Right ventricle myocardium superior (tissue), 1 donor: ENCODE measurements at places on chromosomes 2 and 18.

DNA sequence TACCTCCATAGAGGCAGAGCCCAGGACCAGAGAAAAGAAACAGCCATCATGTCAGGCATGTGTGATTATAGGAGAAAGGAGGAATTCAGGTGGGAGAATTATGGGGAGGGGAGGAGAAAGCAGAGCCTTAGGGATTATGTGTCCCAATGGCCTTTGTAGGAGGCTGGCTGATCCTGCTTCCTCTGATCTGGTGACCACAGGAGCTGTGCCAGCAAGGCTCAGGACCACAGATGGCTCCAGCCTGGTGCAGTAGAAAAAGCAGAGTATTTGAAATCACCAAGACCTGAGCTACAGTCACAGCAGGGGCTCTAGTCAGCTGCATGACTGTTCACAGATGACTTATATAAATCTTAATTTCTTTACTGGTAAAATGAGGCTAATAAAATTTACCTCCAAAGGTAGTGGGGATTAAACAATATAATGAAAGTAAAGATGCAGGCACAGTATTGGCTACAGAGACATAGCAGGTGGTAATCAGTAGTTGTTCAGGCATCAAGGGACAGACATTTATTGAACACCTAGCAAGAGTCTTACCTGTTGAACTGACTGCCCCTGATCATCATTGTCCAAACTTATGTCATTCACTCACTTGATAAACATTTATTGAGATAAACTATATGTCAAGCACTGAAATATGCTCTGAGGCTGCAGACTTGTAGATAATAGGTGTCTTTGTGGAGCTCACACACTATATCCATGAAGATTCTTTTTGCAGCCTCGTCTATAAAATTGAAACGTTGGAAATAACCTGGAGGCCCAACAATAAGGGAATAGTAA is 121.3 kb downstream of the MYCN start:
- no peak for DNase-seq

GRCh38 chr2:42906111-42906556 is 113.8 kb upstream of the HAAO start:
- DNase-seq, result no peak

DNA sequence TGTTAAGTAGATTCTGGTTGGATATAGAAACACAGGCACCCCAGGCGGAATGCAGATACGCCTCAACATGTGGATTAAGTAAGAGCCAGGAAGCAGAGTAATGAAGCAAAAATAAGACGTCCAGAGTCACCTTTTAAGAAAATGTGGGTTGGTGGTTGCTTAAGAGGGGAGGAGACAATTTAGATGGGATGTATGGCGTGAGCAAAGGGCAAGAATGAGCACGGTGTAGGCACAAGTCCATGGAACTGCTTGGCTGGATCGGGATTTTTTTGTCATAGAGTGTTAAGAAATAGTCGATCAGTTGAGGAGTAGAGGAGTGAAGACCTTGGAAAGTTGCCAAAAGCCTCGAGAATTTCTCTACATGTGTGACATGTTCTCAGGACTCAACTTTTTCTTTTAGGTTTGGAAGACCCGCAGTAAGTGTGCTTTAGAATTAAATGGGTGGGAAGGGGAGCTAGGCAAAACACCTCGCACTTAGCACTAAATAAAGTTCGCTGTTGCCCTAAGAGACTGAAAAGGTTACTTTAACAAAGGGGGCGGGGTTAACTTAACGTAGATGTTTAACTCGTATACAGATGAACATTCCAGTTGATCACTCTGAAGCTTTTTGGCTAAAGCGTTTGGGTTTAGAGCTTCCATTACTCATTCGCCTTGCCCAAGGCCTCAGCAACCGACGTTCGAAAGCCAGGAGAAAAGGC is 716 bp upstream of the SLC39A10 start:
- no peak for DNase-seq

DNA sequence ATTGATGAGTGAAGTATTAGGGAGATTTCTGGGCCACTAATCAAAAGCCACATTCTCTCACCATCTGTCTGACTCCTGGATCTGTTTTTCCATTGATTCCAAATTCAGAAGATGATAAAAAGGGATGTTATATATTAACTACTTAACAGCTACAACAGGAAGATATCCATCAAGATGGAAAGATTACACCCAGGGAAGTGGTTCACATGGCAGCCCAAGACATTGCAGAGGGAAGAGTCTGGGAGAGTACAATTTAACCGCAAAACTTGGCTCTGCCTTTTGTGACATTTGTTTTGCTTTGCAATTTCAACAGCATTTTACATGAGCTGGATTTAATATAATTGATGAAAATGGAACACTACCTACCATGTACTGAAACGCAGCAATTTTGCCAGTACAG is 22.5 kb upstream of the TCF4 start:
- no peak for DNase-seq

DNA sequence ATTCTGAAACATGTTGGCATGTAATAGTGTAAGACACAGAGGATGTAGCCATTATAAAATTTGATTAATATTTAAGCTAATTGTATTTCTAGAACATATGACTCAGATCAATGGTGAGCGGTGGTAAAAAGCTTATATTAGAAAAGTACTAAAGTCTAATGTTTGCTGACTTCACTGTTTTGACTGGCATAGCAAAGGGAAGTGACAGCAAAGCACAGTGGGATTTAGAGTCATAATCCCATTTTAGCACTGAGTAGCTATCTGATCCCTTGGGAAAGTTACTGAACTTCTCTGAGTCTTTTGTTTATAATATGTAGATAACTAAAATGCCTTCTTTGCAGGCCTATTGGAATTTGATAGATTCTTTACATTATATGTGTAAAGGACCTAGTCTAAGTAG is 60.4 kb downstream of the KIAA1328 start:
- DNase-seq, result no peak

DNA sequence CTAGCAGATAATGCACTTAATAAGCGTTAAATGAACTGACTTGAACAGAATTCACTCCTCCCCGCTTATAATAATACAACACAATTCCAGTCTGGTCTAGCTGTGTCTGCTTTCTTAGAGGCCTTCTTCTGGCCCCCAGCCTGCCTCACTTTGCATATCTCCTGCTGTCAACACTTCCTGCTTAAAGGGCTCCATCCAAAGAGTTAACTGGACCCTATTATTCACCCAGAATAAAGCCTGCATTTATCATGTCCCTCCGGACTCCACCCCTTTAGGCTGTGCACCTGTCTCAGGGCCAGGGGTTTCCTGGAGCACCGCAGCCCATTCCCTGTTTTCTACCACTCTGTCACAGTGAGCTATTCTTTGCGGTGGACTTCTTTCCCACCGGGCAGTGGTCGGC is 292.8 kb upstream of the FBXO11 start:
- DNase-seq, result no peak

DNA sequence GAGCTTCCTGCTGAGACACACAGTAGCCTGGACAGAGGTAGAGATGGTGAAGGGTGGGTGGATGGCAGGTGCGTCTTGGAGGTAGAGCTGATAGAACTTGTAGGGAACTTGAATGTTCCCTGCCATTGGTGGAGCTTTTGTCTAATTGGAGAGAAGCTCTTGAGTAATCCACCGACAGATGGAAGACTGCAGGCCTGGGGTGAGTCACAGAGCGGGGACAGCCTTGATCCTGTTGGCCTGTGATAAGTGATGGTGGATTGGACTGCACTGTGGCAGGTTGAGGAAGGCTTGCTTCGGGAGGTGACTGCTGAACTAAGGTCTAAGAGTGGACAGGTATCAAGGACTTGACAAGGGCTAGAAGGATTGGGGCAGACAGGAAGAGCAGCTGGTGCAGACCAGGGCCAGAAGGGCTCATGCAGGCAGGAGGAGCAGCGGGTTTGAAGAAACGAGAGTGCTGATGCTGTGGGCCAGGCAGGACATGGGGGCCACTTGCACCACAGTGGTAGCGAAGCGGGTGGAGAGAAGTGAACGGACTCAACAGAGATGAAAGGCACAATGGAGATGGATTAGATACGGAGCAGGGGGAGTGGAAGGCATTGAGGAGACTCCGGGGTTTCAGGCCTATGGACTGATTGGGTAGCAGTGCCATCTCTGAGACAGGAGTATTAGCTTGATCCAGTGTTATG is 16.3 kb downstream of the CABLES1 start:
- no peak for DNase-seq

GRCh38 chr2:21233194-21233593 is 109.4 kb downstream of the TDRD15 start:
- DNase-seq, result no peak

- peak; percentile 52 for DNase-seq
Measured at GRCh38 chr2:110853516-110853915, 121.1 kb downstream of the ACOXL start.

GRCh38 chr2:205654878-205655605 is 27.3 kb upstream of the NRP2 start:
- DNase-seq, result no peak

DNA sequence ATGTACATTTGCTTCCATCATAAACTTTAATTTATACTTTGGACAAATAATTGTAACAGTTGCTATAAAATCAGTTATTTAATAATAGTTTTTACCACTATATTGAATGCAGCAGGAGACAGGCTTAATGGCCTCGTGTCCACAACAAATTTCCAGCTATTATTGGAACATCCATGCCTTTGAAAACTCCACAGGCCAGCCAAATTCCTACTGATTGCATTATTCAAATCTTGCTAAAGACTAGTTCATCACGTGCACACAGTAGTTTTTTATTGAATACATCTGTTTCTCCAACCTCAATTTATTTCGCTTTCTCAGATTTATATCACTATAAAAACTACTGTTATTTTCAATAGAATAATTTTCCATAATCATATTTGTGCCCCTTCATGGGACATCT is 18.4 kb upstream of the PTPRM start:
- no peak for DNase-seq

DNA sequence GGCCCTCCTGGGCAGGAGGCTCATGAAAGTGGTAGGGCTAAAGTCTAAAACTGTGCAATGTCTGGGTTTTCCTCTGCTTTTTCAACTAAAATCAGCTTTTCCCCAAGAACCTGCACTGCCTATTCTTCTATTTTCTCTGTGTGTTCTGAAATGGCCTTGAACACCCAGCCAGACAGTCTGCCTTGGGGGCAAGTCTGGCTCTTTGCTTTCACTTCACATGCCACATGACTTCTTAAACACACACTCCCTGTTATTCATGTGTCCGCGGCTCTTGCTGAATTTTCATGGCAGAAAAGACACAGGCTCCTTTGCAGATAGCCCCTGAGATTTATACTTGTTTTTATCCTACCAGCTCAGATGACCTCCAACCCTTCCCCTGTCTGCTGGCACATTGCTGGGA is 10.6 kb upstream of the RPIA start:
- DNase-seq, result no peak

DNA sequence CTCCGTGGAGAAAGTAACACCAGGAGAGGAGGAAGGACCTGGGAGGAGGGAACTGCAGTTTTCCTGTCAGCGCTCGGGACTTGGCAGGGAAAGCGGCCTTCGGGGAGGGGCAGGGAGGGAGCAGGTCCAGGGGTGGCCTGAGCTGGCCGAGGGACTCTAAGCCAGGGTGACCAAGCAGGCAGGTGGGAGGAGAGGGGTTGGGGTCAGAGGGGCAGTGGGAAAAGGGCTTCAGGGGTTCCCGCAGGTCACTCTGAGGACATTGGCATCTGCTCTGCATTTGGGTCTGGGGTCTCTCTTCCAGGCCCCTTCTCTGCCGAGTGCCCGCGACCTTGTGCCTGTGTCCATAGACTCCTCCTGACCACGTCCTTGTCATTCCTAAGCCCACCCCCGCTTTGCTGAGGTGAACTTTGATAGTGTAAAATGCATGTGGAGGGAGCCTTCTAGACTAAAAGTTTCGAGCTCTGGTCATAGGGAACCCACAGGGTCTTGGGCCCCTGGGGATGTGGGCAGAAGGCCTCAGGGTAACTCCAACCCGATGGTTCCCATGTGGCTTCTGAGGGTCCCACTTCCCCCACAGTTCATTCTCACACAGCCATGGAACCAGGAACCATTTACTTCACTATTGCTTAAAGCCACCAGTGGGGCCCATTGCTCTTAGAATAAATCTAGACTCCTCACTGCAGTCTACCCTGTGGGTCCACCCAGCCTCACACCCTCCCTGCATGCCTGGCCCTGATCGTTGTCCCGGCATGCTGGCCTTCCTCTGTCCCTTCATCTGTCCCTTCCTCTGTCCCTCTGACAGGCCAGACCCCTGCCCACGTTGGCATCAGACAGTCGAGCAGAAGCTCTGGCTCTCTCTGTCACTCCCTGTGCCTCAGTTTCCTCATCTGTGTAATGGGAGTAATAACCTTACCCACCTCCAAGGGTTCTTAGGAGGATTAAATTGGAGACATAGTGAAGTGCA is 229.2 kb downstream of the SEPTIN10 start:
- no peak for DNase-seq

DNA sequence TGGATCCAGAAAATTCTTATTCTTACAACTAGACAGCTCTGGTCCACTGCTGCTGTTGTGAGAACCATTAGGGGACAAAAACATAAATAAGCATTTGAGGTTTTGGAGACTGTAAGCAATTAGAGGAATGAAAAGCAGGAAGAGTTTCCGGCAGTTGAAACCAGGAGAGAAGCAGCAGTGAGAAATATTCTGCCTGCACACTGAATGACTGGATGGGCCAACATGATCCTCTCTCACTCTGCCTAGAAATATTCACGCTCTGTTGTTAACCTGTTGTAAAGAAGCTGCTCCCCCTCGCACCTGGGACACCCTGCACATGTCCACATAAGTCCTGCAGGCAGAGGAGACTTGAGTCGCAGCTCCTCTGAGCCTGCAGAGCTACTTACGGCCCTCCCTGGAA is 60.4 kb upstream of the RNF152 start:
- no peak for DNase-seq

GRCh38 chr2:157470321-157470720 is 26.4 kb upstream of the CYTIP start:
- DNase-seq, result no peak

GRCh38 chr18:2150566-2150965 is 420.7 kb downstream of the METTL4 start:
- DNase-seq, result no peak

- no peak for DNase-seq
Measured at GRCh38 chr2:223383315-223383714, 218.8 kb downstream of the SCG2 start.

- DNase-seq, result no peak
Measured at GRCh38 chr2:28435814-28436351, 43.2 kb downstream of the FOSL2 start.

GRCh38 chr2:240946046-240946445 is 39.9 kb downstream of the CROCC2 start:
- no peak for DNase-seq

DNA sequence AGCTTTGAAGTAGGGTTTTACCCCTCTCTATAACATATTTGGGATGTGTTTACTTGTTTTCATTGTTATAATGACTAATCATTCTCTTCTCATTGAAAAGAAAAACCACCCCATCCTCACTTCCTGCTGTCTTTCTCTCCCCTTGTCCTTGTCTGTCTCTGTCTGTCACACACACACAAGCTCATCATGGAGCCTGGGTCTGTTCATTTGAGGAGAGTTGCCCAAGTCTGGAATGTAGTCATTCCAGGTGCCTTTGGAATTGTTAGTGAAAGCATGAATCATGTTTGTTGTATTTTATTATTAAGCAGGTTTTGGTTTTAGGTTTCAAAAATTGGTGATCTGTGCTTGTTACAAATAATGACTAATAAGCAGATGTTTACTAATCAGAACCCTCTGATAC is 133.5 kb upstream of the IL1R2 start:
- DNase-seq, result no peak
